ENCODE measurements at places on chromosomes 2 and 18. TPM values are rescaled to one million over a fixed set of nuclear protein-coding genes. Genes with fewer than 3 reads are reported as not detected.

The HOXD1 gene
- 0.16 TPM for total RNA-seq

The LCT gene
- total RNA-seq, result 0.19 TPM

The SPDYA gene
- total RNA-seq, result 1.6 TPM

The FHOD3 gene
- total RNA-seq, result 1.6 TPM

The GPR45 gene
- total RNA-seq, result not detected

The FAP gene
- not detected for total RNA-seq

The CNOT9 gene
- 72.3 TPM for total RNA-seq

The SRD5A2 gene
- not detected for total RNA-seq

The RNF152 gene
- 32.0 TPM for total RNA-seq

- DNase-seq, result no peak
Observed at GRCh38 chr18:31736630-31737029, 24.1 kb downstream of the SLC25A52 start.

- no peak for DNase-seq
Observed at GRCh38 chr2:47497843-47498460, 95.0 kb downstream of the MSH2 start.

GRCh38 chr18:76255070-76255683 lies 239.9 kb downstream of the ZNF516 start:
- no peak for DNase-seq

GRCh38 chr2:217951521-217952247 lies 51.1 kb downstream of the TNS1 start:
- DNase-seq, result no peak

- no peak for DNase-seq
Observed at GRCh38 chr18:13120255-13120654, 98.3 kb upstream of the LDLRAD4 start.

DNA sequence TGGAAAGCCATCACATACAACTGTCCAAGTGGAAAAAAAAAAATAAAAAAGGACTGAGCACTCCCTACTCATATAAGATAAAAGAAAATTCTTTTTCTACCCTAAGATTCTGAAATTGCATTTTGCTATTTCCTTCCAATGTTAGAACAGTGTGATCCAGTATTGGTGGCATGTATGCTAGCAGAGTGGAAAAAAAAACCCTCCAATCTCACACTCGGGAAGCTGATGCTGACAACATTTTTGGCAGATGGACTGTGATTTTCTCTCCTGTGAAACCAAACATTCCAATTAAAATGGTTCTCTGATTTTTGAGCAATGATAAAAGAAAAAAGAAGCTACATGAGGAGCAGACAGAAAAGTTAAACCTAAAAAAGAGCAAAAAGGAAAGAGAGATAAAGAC lies 419.8 kb downstream of the DPP10 start:
- no peak for DNase-seq

- no peak for DNase-seq
Observed at GRCh38 chr2:117940436-117940835, 73.4 kb downstream of the CCDC93 start.

- DNase-seq, result no peak
Observed at GRCh38 chr2:53609551-53609950, 158.1 kb upstream of the CHAC2 start.

- no peak for DNase-seq
Observed at GRCh38 chr2:113795405-113795920, 39.0 kb upstream of the SLC35F5 start.

GRCh38 chr2:97868986-97869721 lies 126.6 kb downstream of the TMEM131 start:
- no peak for DNase-seq

GRCh38 chr18:63575681-63576080 lies 11.5 kb upstream of the SERPINB13 start:
- DNase-seq, result no peak

- no peak for DNase-seq
Observed at GRCh38 chr2:189601043-189601442, 20.5 kb upstream of the SLC40A1 start.

DNA sequence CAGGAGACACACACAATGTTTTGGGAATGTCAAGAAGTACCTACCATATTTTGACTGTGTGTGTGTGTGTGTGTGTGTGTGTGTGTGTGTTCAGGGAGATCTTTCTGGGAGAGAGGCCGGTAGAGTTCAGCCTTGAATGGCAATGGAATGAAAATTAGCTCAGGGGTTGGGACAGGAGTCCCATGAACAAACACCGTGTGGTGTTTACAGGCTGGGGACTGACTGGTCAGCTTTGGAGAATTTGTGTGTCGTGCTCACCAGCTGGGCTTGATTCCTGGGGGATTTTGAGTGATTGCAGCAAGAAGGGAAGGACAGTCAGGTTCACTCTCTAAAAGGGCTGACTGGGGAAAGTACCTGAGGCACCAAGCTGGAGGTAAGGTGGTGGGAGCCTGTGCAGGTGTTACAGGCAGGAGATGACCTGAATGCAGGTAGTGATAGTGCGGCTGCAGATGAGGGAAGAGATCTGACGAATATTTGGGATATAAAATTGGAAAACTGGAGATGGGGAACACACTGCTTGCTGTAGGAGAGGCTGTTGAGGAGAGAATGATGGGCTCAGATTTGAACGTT lies 2.5 kb upstream of the ADNP2 start:
- DNase-seq, result no peak

DNA sequence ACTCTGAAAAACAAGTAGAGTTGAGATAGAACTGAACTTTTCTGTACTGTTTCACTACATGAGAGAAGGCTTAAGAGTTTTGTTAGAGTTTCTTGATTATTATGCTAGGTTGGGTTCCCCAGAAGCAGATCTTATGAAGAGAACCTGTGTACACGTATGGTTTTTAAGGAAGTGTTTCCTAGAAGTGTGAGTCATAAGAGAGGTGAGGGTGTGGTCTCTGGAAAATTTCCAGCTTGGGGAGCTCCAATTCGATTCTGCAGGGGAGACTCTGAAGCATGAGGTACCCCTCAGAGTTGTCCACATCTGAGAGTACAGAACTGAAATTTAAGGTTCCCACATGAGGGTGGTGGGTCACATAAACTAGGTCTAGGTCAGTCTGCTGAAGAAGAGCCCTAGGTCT lies 83.3 kb upstream of the MAP2 start:
- DNase-seq, result no peak

- no peak for DNase-seq
Observed at GRCh38 chr2:3571284-3571683, 3.8 kb upstream of the RPS7 start.

- no peak for DNase-seq
Observed at GRCh38 chr2:98910349-98911125, 25.5 kb downstream of the CRACDL start.

DNA sequence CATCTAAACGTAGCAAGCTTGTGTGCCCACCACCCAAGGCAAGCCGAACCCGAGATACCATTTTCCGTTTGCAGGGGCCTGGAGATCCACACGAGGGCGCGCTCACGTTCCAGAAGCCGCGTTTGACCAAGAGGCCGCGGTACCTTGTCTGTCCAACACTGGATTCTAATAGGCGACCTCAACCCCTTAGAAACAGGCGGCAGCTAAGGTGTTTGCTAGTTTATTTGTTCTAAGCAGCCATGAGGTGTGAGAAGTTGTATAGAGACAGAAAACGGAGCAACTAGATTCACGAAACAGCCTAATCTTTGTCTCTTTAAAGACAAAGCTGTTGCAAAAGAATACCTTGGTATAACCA lies 4.2 kb downstream of the HOXD11 start:
- no peak for DNase-seq
